ENCODE measurements at places on chromosomes 7 and 10.

- no peak for DNase-seq
These were observed 73.2 kb downstream of the POT1 start for GRCh38 chr7:124856299-124856888.

- DNase-seq, result no peak
These were observed 118.6 kb downstream of the PLCE1 start for GRCh38 chr10:94112321-94112720.

DNA sequence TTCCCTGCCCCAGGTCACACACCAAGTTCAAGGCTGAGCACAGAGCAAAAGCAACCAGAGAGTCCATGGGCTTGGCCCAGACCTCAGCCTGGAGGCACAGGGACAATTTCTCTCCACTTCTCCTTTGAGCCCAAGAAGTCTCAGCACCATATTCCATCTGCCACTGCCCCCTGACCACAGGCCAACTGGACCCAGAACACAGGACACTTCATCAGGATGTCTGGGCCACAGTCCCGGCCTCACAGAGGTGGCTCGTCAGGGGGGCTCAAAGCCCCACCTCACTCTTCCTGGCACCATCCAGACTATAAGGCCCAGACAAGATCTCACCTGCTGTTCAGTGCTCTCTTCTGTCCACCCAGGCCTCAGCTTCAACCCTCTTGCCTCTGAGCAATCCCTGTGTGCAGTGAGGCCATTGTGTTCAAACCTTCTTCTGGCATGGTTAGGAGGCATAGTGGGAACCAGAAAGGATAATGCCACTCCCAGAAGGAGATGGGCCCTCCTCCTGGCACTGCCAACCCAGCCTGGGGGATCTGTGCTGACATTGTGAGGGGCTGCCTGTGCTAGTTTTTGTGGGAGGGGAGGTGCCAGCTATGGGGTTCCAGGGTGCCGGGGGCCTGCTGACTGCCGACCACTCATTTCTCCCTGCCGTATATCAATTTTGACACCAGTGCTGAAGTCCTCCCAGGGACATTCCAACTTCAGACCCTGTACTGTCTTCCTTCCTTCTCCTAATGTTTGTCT lies 49.7 kb upstream of the ANTXRL start:
- no peak for DNase-seq

- no peak for DNase-seq
These were observed 13.9 kb upstream of the CUZD1 start for GRCh38 chr10:122859527-122859926.

DNA sequence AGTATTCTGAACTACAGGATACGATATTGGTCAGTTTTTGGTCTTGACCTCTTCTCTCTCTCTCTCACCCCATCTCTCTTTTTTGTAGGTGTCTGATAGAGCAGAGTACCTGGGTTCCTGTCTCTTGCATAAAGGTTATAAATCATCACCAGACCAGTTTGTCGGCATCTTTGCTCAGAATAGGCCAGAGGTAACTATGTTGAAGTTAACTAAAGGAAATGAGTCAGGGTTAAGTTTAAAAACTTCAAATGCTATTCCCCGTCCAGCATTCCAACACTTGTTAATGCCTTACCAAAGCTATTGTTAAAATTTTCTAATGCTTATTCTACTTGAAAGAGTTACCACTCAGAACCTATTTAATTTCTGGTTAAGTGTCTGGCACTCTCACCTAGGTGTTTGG lies 30.7 kb downstream of the ACSL5 start:
- DNase-seq, result no peak

DNA sequence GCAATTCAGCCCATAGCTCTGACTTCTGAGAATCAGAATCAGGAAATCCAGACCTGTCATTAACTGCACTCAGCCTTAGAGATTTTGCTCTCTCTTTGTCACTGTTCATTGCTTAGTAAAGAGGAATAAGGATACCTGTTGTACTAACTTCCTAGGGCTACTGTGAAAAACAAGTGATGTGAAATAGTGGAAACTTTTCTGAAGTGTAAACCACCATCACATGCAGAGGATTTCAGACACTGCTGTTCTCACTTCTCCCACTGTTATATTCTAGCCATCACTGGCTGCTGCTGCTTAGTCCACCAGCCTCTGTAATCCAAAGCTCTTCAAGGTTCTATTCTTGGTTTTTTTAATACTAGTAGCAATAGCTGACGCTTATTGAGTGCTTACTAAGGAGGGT lies 129.6 kb upstream of the CCDC6 start:
- no peak for DNase-seq

- DNase-seq, result no peak
These were observed 42.1 kb upstream of the COL13A1 start for GRCh38 chr10:69759641-69760040.

DNA sequence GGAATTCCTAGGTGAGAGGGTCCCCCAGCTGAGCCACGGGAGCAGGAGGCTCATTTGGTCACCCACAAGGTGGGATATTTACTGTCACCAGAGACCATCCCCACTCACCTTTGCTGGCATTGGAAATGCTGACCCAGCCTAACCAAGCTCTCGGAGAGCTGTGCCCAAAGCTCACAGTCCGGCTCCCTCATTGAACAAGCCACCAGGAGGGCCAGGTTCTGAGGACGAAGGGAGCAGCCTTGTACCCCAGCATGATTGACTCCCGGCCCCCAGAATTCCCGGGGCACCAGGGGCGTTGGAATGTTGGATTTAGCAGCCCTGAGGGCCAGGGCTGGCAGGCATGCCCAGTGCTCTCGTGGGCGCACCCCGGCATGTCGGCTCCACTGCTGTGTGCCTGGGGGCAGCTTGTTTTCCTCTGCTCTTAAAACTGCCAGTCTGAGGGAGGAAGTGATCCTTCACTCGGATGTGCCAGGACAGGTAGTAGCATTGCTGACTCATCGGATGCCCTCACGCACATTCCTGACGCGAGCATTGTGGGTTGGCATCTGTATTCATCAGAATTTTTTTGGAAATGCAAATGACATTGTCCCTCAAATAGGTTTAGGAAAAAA lies 23.3 kb downstream of the CLIP2 start:
- no peak for DNase-seq

- DNase-seq, result no peak
These were observed 48.9 kb upstream of the HABP2 start for GRCh38 chr10:113503930-113504329.

DNA sequence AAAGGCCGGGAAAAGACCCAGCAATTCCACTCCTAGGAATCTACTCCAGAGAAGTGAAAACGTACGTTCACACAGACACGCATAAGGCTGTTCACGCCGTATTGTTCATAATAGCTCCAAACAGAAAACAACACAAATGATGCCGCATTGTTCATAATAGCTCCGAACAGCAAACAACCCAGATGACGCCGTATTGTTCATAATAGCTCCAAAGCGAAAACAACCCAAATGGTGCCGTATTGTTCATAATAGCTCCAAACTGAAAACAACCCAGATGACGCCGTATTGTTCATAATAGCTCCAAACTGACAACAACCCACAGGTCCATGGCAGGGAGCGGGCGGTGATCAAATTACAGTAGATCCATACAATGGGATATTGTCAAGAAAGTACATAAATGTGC lies 85.2 kb upstream of the DNAAF5 start:
- DNase-seq, result no peak

DNA sequence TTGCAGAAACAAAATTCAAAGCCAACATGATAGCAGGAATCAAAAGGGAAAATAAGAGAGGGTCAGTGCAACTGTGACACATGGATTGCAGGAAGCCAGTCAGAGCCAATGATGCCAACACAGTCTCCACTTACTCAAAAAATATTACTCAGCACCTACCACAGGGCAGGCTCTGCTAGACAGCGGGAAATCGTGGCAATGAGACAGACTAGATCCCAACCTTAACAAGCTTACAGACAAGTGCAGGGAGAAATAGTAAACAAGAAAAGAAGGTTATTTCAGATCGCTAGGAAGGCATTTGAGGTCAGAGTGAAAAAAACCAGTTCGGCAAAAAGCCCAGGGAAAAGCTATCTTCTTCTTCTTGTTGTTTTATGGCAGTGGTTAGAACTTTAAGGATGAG lies 45.2 kb upstream of the NPFFR1 start:
- DNase-seq, result no peak

DNA sequence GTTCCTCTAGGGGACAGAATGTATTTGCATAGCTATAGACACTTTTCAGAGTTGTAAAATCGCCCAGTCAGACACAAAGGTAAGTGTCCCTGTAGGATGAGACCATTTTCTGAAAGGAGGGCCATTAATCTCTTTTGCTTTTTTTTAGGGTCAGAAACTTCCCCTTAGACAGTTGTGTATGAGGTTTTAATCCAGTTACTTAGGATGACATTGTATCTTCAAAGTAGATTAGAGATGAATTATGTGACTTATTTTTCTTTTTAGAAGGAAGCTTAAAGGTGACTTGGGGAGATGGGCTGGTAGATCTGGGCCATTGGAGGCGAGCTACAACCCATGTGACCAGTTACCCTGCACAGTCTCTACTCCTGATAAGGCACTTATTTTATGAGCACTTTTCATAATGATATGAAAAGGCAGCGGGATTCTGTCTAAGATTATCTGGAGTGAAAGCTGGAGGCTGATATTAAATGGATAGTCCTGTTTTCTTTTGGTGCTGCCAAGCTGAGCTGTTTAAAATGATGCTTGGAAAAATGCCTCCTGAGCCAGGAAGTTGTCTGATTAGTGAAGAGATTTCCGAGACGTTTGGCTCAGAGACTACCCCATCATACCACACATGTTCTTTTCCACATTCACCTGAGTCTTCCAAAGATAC lies 264.3 kb downstream of the AUTS2 start:
- DNase-seq, result no peak

- DNase-seq, result no peak
These were observed 41.4 kb downstream of the INSYN2A start for GRCh38 chr10:127154831-127155620.

DNA sequence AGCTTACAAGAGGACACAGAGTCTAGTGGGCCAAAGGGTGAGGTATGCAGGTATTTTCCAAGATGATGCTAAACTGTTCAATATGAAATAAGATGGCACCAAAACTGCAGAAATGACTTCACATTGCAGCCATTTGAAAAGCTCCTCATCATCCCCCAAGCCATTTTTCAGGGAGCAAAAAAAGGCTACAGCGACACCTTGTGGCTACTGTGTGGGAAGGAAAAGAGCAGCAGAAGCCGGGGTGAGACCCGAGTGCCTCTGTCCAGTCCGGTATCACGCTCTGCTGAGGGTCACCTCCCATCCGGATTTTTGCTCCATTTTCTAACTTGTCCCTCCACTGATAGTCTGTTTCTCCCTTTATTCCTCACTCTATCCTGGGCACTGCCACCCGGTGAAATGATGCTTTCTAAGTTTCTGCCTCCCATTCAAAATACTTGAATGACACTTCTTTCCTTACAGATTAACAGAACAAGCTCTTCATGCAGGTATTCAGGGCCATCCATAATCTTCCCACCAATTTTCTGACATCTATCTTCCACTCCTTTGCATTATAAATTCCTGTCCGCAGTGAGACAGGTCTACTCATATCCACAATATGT lies 220.2 kb downstream of the DGKI start:
- no peak for DNase-seq

- DNase-seq, result no peak
These were observed 148.4 kb downstream of the TMEM26 start for GRCh38 chr10:61304746-61305145.

GRCh38 chr7:141071260-141071854 lies 2.5 kb upstream of the TMEM178B start:
- DNase-seq, result no peak

DNA sequence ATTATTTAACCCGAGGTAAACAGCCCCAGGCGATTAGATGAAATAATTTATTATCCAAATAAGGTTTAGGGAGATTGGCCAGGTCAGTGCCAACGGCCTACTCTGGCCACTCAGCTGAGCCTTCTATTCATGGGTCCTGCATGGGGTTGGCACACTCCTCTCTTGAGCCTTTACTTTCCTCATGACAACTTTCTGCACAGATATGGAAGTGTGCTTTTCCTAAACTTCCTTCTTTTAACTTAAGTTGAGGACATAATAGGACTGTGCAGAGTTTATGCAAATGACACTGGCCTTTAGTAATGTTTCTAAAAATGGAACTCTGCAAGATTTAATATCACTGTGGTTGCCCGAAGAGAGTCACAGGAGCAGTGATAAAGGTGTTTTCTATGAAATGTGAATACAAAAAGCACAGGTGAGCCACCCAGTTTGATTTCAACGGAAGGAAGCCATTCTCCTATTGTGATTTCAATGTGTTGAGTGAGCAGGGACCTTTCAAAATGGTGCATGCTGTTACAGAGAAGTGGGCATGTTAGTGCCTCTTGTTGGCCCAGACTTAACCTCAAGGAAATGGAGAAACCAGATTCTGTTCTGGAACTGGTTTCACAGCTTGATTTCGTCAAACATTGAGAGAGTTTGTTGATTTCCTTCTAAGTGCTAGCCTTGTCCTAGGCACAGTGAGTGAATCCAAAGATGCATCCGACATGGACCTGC lies 55.7 kb downstream of the LYZL2 start:
- no peak for DNase-seq

GRCh38 chr7:75913437-75913836 lies 1.5 kb upstream of the POR start:
- DNase-seq, result no peak

DNA sequence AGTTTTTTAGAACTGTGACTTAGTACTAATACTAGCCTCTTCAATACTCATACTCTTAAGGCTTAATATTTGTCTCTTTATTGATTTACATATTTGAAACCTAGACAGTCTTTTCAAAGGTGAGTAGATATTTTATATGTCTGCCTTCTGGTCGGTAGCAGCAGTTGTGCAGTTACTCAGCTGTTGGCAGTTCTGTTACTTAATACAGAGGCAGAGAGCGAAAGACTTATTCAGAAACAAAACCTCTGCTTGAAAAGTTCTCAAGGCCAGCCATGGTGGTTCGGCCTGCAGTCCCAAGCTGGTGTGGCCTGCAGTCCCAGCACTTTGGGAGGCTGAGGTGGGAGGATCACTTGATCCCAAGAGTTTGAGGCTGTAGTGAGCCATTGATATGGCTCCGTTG lies 84.2 kb downstream of the AUTS2 start:
- DNase-seq, result no peak

- DNase-seq, result no peak
These were observed 39.7 kb upstream of the GPR141 start for GRCh38 chr7:37643876-37644275.

DNA sequence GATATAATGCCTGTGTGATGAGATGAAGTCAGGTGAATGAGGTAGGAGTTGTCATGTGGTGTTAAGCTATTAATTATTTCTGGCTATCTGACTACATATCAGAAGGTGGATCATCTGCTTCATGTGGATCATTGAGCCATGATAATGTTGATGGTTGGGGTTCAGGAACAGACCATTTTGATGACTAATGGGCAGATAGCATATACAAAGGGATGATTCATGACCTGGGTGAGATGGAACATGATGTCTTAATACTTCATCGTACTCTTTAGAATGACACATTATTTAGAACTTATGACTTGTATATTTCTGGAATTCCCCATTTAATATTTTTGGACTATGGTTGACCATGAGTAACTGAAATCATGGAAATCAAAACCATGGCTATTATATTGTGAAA lies 155.1 kb downstream of the OR13A1 start:
- no peak for DNase-seq

GRCh38 chr10:96863922-96864543 lies 31.9 kb downstream of the LCOR start:
- no peak for DNase-seq

- peak; percentile 52 for DNase-seq
These were observed 3.4 kb downstream of the KCNH2 start for GRCh38 chr7:150974468-150975391.

GRCh38 chr10:78772486-78772885 lies 296.3 kb upstream of the ZMIZ1 start:
- DNase-seq, result no peak

- DNase-seq, result no peak
These were observed 2.7 kb upstream of the COMTD1 start for GRCh38 chr10:75238182-75239095.

- no peak for DNase-seq
These were observed 283.2 kb upstream of the CELF2 start for GRCh38 chr10:10734356-10735064.

GRCh38 chr10:1708746-1709145 lies 28.6 kb downstream of the ADARB2 start:
- no peak for DNase-seq
